ENCODE measurements at places on chromosomes 4 and X. TPM values are rescaled to one million over a fixed set of nuclear protein-coding genes. Genes with fewer than 3 reads are reported as not detected.

- no peak for DNase-seq
Measured at GRCh38 chr4:139609647-139610046, 53.6 kb upstream of the SETD7 start.

GRCh38 chrX:15269618-15270521 lies at the start of gene ASB9:
Gene ASB9 (minus strand): TSS chrX:15270083. CDS start chrX:15269874, 209 bp downstream.
- peak; percentile 41 for DNase-seq

RLIM gene
- 18.7 TPM for total RNA-seq

DNA sequence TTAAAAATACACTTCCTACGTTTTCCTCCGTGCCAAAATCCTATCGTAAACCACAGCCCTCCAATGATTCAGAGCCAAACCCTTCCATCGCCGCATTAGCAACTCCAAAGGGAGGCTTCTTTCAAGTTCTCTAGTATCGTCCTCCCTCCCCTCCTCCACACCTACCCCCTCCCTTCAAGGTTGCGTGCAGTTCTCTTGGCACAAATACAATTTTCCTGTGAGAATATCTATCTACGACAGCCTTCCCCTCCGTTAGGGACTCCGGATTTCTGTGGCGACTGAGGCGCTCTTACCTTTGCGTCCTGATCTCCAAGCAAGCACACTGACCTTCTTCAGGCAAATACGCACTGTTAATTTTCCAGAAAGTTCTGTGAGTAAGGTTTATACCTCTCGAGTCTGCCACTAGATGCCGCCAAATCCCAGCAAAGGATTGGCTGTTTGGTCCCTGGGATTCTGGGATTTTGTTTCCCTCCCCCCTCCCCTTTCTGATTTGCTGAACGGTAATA lies 1.2 kb upstream of the MORF4L2 start:
- peak; percentile 51 for DNase-seq

SPANXB1 gene
- total RNA-seq = not detected

DNA sequence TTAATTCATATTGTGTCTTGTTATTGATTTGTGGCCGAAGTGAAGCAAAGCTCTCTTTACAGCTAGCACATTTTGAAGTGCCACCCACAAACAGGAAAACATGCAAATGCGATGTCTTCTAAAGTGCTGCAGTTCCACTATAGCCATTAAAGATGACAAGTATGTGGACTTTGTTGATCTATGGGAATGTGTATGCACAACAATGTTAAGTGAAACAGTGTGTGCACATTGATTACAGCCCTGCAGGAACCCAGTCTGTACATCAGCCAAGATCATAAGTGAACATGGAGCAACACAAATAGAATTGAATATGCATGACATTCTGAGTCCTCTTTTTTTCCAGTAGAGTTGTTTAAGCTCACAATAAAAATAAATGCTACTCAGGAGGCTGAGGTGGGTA lies 43.0 kb downstream of the TFDP3 start:
- no peak for DNase-seq

TLL1 gene
- total RNA-seq = 0.35 TPM

PCDH18 gene
- 5.0 TPM for total RNA-seq

ADRA2C gene
- total RNA-seq = 6.2 TPM

SERPINA7 gene
- not detected for total RNA-seq

BEND2 gene
- total RNA-seq = not detected

GRCh38 chrX:45850197-45850774 lies 649.6 kb upstream of the DIPK2B start:
- no peak for DNase-seq

GRCh38 chrX:2870650-2871049 lies 41.9 kb downstream of the GYG2 start:
- no peak for DNase-seq

- DNase-seq = no peak
Measured at GRCh38 chr4:82275431-82276331, 98.1 kb downstream of the HNRNPD start.

VCX3B gene
- not detected for total RNA-seq

GRCh38 chr4:133154725-133155124 lies 5.6 kb downstream of the PCDH10 start:
- no peak for DNase-seq

GUCY1B1 gene
- 25.1 TPM for total RNA-seq

PPBP gene
- total RNA-seq = 0.32 TPM

TMEM255A gene
- total RNA-seq = 1.1 TPM

PLXNB3 gene
- total RNA-seq = 1.5 TPM

GRCh38 chrX:139120760-139121159 lies 409.2 kb upstream of the FGF13 start:
- DNase-seq = no peak

SLC10A6 gene
- 0.43 TPM for total RNA-seq

DNA sequence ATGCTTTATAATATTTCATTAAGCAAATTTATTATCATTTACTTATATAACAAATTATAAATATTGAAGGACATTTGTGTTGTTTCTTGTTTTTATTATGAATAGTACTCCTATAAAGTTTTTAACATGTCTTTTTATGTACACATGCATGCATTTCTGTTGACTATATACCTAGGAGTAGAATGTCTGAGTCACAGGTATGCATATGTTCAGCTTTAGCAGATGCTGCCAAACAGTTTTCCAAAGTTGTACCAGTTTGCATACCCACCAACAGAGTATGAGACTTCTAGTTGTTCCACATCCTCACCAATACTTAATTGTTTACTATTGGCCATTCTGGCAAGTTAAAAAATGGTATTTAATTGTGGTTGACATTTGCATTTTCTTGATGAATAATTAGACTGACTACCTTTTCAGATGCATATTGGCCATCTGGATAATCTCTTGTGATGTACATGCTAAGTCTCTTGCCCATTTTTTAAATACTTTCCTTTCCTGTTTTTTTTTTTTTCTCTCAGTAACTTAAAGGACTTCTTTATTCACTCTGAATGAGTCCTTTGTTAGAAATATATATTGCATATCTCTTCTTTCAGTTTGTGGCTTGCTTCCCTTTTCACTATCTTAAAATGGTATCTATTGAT lies 132.2 kb upstream of the TRIM2 start:
- no peak for DNase-seq

- no peak for DNase-seq
Measured at GRCh38 chr4:129323658-129324057, 227.7 kb downstream of the C4orf33 start.

TNMD gene
- total RNA-seq = 0.16 TPM

GRCh38 chrX:24513416-24513815 lies 48.3 kb downstream of the PDK3 start:
- DNase-seq = no peak

- no peak for DNase-seq
Measured at GRCh38 chrX:43940816-43941474, 32.2 kb downstream of the NDP start.

GRCh38 chrX:19332983-19333382 lies 10.7 kb upstream of the PDHA1 start:
- peak; percentile 72 for DNase-seq

- no peak for DNase-seq
Measured at GRCh38 chr4:13484749-13485221, 645 bp upstream of the RAB28 start.

DNA sequence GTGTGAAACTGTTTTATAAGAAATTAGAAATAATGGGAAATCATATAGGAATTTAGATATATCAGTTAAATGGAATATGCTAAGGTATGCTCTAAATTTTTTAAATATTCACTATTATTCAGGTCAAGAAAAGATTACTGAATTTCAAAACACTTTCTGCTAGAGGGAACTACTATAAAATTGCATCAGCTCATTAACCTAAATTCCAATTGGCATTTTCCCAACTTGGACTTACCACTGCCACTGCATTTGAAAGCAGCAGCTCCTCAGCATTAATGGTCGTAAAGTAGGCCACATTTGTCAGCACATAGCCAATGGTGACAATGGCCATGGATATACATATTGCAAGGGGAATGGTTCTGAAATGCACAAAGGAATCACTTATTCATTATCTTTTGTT lies 57.3 kb downstream of the SLC7A11 start:
- DNase-seq = no peak

DNA sequence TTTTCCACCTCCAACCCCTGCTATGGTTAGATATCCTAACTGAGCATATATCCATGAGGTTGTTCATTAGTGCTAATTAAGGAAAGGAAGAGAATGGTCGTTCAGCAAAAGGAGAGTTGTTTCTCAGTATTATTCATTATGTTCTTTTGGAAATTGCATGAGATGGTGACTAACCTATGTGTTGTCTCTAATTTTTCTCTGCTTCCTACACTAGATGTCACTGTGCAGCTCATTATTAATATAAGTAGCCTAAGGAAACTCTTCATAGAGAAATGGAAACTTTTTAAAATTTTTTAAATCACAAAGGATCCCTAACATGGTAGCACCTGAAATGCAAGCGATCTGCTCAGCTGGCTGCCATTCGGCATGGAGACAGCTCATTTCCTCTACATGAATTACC lies 67.7 kb upstream of the FAM9A start:
- DNase-seq = no peak

DNA sequence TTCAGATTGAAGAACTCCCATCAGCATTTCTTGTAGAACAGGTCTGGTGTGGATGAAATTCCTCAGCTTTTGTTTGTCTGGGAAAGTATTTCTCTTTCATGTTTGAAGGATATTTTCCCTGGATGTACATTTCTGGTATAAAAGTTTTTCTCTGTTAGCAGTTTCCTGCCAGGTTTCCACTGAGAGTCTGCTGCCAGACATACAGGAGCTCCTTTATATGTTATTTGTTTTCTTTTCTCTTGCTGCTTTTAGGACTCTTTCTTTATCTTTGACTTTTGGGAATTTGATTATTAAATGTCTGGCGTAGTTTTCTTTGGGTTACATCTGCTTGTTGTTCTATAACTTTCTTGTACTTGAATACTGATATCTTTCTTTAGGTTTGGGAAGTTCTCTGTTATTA lies 486.5 kb downstream of the ARAP2 start:
- DNase-seq = no peak
